H1 (cell line): ENCODE measurements at places on chromosomes 6 and 20. TPM values are rescaled to one million over a fixed set of nuclear protein-coding genes. Genes with fewer than 3 reads are reported as not detected.

The EPHA7 gene
- 6.1 and 6.8 TPM in 2 replicates for total RNA-seq

The VWA7 gene
- total RNA-seq, result 1.5 and 2.1 TPM in 2 replicates

DNA sequence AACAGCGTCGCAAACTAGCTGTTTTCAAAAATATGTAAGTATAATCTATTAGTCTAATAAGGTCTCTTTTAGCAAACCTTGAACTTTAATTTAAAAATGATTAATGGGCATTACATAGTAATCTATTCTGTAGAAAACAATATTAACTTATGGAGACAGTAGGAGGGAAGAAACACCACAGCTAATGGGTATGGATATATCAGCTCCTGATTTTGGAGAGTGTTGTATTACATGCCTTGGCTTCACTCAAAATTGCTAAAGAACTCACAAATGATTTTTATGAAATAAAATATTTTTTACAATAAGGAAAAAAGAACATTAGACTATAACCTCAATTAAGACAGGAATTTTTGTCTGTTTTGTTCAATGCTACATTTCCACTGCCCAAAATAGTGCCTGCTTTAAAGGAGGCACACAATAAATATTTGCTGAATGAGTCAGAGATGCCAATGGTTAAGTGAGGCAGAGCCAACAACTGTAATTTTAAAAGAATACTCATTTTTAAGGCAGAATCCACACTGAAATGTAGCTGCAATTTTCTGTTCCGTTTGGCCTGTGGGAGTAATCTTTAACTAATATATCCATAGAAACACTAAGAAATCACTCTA, 15.7 kb downstream of the ATG5 start:
- no peaks in the 10 kb centered on the region for H3K27me3 ChIP-seq
- H3K4me1 ChIP-seq, result no peaks in the 10 kb centered on the region
- DNase-seq, result no peak
- no peak overlapping the region for H3K27ac ChIP-seq

GRCh38 chr6:115514656-115515055, 546.0 kb downstream of the FRK start:
- H3K27ac ChIP-seq, result no peak overlapping the region
- H3K4me1 ChIP-seq, result no peaks in the 10 kb centered on the region
- no peaks in the 10 kb centered on the region for H3K36me3 ChIP-seq
- no peak overlapping the region for H3K4me3 ChIP-seq
- no peak for DNase-seq

The TINAG gene
- total RNA-seq, result not detected in 2 replicates

The SLC12A5 gene
- total RNA-seq, result 5.9 and 7.3 TPM in 2 replicates

GRCh38 chr6:47631269-47631772, 67.1 kb upstream of the ADGRF4 start:
- H3K27me3 ChIP-seq, result no peaks in the 10 kb centered on the region
- H3K36me3 ChIP-seq, result no peaks in the 10 kb centered on the region
- no peak overlapping the region for H3K4me3 ChIP-seq
- DNase-seq, result peak; percentile 23

- no peaks in the 10 kb centered on the region for H3K36me3 ChIP-seq
- no peaks in the 10 kb centered on the region for H3K27me3 ChIP-seq
- no peak overlapping the region for H3K27ac ChIP-seq
- no peak for DNase-seq
- H3K4me3 ChIP-seq, result no peak overlapping the region
Measured at GRCh38 chr6:69059413-69059812, 424.3 kb downstream of the ADGRB3 start.

DNA sequence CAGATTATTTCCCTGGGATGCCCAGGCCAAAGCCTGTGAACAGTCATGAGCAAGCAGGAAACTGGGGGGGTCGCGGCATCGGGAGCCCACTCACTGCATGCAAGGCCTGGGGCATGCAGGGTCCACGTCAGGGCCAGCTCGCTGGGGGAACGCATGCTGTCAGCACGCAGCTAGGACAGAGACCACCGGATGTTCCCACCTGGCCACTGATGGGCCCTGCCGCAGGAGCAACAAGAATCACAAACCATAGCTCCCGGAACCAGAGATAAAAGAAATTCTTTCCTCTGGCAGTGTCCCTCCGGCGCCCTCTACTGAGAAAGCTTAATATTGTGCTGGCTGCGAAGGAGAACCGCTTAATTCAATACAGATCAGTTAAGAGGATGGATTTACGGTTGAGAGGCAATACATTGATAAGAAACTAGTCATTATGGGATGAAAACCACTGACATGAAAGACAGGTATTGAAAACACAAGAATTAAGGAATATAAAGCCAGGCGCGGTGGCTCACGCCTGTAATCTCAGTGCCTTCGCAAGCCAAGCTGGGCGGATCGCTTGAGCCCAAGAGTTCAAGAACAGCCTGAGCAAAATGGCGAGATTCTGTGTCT, 32.6 kb downstream of the C6orf15 start:
- H3K27ac ChIP-seq, result no peak overlapping the region
- no peak overlapping the region for H3K4me3 ChIP-seq
- DNase-seq, result peak; percentile 84

GRCh38 chr6:151681433-151682059, 125.9 kb upstream of the ESR1 start:
- H3K4me3 ChIP-seq, result no peak overlapping the region
- no peaks in the 10 kb centered on the region for H3K4me1 ChIP-seq
- no peak overlapping the region for H3K27ac ChIP-seq
- H3K36me3 ChIP-seq, result no peaks in the 10 kb centered on the region
- no peak for DNase-seq

- H3K4me1 ChIP-seq, result no peaks in the 10 kb centered on the region
- H3K36me3 ChIP-seq, result no peaks in the 10 kb centered on the region
- H3K27ac ChIP-seq, result no peak overlapping the region
Measured at GRCh38 chr6:17096096-17096495, 5.8 kb upstream of the STMND1 start.

The ADGRF5 gene
- 0.06 TPM in 1 of 2 replicates, not detected in the other for total RNA-seq

- H3K27me3 ChIP-seq, result no peaks in the 10 kb centered on the region
- H3K27ac ChIP-seq, result no peak overlapping the region
- no peak for DNase-seq
- H3K4me1 ChIP-seq, result no peaks in the 10 kb centered on the region
- no peak overlapping the region for H3K4me3 ChIP-seq
Measured at GRCh38 chr6:40877362-40877761, 161.7 kb downstream of the UNC5CL start.

The SMLR1 gene
- total RNA-seq, result not detected in 2 replicates

The DEFB132 gene
- not detected in 2 replicates for total RNA-seq

The FOXC1 gene
- 0.13 and 0.22 TPM in 2 replicates for total RNA-seq

The KCNB1 gene
- 0.58 and 0.59 TPM in 2 replicates for total RNA-seq

The GTF2H4 gene
- 49.5 and 53.4 TPM in 2 replicates for total RNA-seq

GRCh38 chr6:106488494-106489370, 128.2 kb downstream of the CRYBG1 start:
- no peaks in the 10 kb centered on the region for H3K36me3 ChIP-seq
- no peaks in the 10 kb centered on the region; the same call in 1 of the 2 replicates for H3K27me3 ChIP-seq
- no peaks in the 10 kb centered on the region for H3K4me1 ChIP-seq
- no peak overlapping the region for H3K4me3 ChIP-seq

GRCh38 chr6:24949020-24949569, 13.3 kb upstream of the RIPOR2 start:
- no peak overlapping the region for H3K4me3 ChIP-seq
- H3K4me1 ChIP-seq, result no peaks in the 10 kb centered on the region
- DNase-seq, result no peak

DNA sequence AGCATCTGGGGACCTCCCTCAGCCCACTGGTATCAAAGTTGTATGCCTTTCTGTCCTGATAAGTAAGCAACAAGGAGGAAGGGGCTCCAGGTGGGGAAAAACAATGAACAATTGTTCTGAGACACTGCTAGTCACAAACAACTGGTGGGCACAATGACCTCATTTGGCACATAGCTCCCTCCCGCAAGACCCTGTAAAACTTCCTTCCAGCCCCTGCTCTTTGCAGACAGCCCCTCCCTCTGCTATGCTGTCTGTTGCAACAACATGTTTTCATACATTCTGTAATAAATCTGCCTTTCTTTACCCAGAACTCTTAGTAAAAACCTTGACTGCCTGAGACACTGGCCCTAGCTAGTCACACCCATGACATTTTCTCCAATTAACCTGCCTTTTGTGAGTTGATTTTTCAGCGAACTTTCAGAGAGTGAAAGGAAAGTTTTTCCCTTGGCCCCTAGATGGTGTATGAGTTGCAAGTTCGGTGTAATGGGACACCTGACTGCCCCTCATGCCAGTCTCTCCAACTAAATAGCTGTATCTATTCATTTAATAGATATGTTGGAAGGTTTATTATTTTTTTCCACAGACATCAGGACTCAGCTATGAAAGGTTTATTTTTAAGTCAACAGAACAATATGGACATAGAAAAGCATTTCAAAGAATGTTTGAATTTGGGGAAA, 142.3 kb upstream of the SLC22A16 start:
- no peak for DNase-seq
- H3K27me3 ChIP-seq, result no peaks in the 10 kb centered on the region
- H3K36me3 ChIP-seq, result peaks cover 8% of the 10 kb centered on the region
- H3K4me3 ChIP-seq, result no peak overlapping the region
- peaks cover 2% of the 10 kb centered on the region for H3K4me1 ChIP-seq
- H3K27ac ChIP-seq, result no peak overlapping the region

GRCh38 chr20:44448753-44449546, 26.7 kb upstream of the TTPAL start:
- no peak overlapping the region for H3K27ac ChIP-seq
- no peaks in the 10 kb centered on the region for H3K4me1 ChIP-seq
- no peaks in the 10 kb centered on the region for H3K36me3 ChIP-seq
- peak; percentile 80 for DNase-seq
- H3K27me3 ChIP-seq, result no peaks in the 10 kb centered on the region

- H3K27me3 ChIP-seq, result no peaks in the 10 kb centered on the region
- no peaks in the 10 kb centered on the region for H3K36me3 ChIP-seq
- no peak overlapping the region for H3K27ac ChIP-seq
Measured at GRCh38 chr6:138025528-138025978, 81.7 kb downstream of the PERP start.

DNA sequence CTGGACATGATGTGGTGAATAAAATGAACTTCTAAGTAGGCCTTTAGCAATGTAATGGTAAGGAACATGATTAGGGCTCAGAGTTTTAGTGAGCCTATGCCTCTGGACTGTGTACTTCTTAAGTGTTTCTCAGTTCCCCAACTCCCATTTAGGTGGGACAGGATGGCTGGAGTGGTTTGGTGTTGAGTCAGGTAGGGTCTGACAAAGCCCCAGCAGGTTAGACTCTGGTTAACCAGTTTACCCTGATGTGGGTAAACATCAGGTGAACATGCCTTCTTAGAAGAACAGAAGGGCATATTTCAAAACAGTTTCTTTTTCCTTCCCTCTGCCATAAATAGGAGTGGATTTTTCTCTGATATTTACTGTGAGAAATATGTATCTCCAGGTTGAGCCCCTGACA, 1548.7 kb downstream of the GRIK2 start:
- DNase-seq, result no peak
- no peak overlapping the region for H3K4me3 ChIP-seq

DNA sequence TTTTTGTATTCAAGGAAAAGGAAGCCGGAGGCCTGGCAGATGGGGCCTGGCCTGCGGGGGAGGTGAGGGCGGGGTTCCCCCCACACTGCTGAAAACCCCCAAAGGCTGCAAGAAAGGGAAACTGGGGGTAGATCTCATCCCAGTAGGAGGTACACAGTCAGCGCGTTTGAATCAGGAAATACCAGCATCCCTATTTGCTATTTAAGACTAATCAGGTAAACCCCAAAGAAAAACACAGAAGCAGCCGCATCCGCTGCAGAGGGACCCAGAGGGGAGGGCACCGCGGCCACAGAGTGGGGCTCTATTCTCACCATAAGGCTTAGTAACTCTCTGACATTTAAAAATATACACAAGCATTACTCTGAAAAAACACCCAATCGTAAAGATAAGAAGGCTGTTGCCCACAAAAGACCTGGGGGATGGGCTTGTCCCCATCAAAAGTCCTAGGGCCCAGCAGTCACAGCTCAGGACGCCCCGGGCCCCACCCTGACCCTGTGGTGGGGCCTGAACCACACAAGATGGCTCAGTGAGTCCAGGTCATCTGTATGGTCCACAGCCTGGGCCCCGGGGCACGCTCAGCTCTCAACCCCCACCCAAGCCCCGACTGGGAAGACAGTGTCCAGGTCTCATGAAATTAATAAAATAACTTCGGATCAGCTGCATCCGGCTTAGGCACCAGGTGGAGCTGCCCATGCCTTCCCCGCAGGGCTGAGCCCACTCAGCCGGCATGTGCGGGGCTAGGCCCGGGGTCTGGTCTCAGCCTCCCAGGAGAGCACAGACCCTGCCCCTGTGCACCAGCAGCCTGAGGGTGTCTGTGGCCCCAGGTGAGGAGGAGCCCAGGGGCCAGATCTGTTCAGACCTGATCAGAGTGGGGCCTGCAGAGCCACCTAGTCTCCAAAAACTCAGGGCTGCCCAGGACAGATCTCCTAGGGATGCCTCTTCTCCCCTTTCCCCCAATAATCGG, 31.0 kb downstream of the KCNQ2 start:
- no peaks in the 10 kb centered on the region for H3K27me3 ChIP-seq
- no peak overlapping the region for H3K4me3 ChIP-seq
- H3K4me1 ChIP-seq, result no peaks in the 10 kb centered on the region
- no peak overlapping the region for H3K27ac ChIP-seq
- no peak for DNase-seq

GRCh38 chr20:428658-429200, 20.6 kb downstream of the RBCK1 start:
- no peak overlapping the region for H3K4me3 ChIP-seq
- no peaks in the 10 kb centered on the region for H3K27me3 ChIP-seq
- H3K4me1 ChIP-seq, result peaks cover 3% of the 10 kb centered on the region
- H3K27ac ChIP-seq, result no peak overlapping the region
- DNase-seq, result no peak

DNA sequence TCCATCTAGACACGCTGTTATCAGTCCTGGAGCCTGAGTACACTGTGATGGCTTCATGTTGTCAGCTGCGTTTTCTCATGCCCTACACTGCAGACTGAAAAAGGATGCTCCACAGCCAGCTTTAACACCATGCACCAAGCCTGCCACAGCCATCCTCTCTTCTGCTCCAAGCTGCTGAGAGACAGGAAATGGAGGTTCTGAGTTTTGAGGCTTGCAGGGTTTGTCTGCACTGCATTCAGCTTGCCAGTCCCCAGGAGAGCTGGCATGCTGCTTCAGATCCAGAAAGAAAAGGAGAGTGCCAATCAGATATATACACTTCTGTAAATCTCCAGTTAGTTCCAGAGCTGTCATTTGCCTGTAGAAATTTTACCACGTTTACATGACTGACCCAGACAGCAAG, 550.7 kb upstream of the FLRT3 start:
- H3K4me3 ChIP-seq, result no peak overlapping the region
- H3K36me3 ChIP-seq, result no peaks in the 10 kb centered on the region
- H3K27ac ChIP-seq, result no peak overlapping the region
- DNase-seq, result no peak
- H3K4me1 ChIP-seq, result no peaks in the 10 kb centered on the region
- H3K27me3 ChIP-seq, result no peaks in the 10 kb centered on the region

GRCh38 chr20:41872930-41873329, 254.8 kb upstream of the CHD6 start:
- H3K27ac ChIP-seq, result no peak overlapping the region
- no peaks in the 10 kb centered on the region for H3K27me3 ChIP-seq
- no peak overlapping the region for H3K4me3 ChIP-seq
- H3K36me3 ChIP-seq, result no peaks in the 10 kb centered on the region

DNA sequence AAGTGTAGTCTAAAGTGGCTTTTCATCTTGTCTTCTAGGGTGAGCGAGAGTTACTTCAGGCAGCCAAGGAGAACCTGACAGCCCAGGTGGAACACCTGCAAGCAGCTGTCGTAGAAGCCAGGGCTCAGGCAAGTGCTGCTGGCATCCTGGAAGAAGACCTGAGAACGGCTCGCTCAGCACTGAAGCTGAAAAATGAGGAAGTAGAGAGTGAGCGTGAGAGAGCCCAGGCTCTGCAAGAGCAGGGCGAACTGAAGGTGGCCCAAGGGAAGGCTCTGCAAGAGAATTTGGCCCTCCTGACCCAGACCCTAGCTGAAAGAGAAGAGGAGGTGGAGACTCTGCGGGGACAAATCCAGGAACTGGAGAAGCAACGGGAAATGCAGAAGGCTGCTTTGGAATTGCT, 27.1 kb downstream of the C20orf173 start:
- H3K36me3 ChIP-seq, result peaks cover 20% of the 10 kb centered on the region
- no peak overlapping the region for H3K27ac ChIP-seq
- H3K27me3 ChIP-seq, result no peaks in the 10 kb centered on the region
- no peak overlapping the region for H3K4me3 ChIP-seq
